ENCODE measurements at places on chromosomes 12 and 14. TPM values are rescaled to one million over a fixed set of nuclear protein-coding genes. Genes with fewer than 3 reads are reported as not detected.
A peak's percentile ranks its signal among the peaks of the same experiment; 100 is the strongest.

STXBP6 gene
- 3.5 TPM for total RNA-seq

NRL gene
- total RNA-seq, result 3.0 TPM

NEK9 gene
- total RNA-seq, result 85.8 TPM

DLGAP5 gene
- total RNA-seq, result 0.10 TPM

DNA sequence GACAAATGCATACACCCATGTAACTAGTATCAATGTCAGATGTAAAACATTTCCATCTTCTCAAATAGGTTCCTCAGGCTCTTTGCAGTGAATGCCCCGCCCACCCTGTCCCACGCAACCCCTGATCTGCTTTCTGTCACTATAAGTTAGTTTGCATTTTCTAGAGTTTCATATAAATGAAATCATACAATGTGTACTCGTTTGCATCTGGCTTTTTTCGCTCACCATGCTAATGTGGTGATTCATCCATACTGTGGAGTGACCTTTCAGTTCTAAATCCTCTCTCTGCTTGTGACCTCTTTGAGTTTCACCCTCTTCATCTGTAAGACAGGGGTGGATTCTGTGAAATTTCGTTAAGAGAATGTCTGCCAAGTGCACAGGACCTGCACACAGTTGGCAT, 30.6 kb upstream of the MSI1 start:
- no peak overlapping the region for H3K4me3 ChIP-seq
- H3K27ac ChIP-seq, result no peak overlapping the region
- H3K36me3 ChIP-seq, result no peaks in the 10 kb centered on the region
- no peak for DNase-seq
- no peaks in the 10 kb centered on the region for H3K27me3 ChIP-seq

DNA sequence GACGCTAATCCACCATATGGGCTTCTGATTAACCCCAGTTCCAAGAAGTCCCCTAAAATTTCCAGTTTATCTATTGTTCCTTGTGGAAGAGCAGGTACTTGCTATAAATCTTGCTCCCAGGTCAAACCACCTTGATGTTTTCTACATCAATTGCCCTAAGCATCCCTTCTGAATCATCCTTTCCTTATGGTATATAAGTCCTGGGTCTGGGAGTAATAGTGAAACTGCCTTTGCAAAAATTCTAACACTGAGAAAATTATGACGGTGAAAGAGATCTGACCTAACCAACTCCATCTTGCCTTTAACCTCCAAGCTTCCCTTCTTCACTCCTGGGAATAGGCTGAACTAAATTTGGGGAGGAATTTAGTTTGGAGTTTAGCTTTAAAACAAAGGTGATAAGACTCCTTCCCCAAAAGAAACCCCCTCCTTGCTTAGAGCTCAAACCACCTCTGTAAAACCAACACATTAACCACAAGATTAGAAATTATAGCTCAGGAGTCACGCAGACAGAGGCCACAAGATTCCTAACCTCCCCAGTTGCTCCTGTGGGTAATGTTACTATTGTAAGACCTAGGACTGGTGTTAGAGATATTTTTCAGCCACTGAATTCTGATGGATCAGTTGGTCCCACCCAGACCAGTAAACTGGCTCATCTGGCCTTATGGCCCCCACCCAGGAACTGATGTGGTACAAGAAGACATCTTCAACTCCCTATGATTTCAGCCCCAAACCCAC, 33.8 kb upstream of the DTX1 start:
- no peak overlapping the region for H3K4me3 ChIP-seq
- H3K27ac ChIP-seq, result no peak overlapping the region
- no peaks in the 10 kb centered on the region for H3K36me3 ChIP-seq
- no peaks in the 10 kb centered on the region for H3K4me1 ChIP-seq
- DNase-seq, result no peak

- peaks cover 13% of the 10 kb centered on the region for H3K27me3 ChIP-seq
- no peaks in the 10 kb centered on the region for H3K36me3 ChIP-seq
- H3K27ac ChIP-seq, result no peak overlapping the region
- peak overlapping the region; percentile 73 for H3K4me3 ChIP-seq
- H3K4me1 ChIP-seq, result no peaks in the 10 kb centered on the region
Measured at GRCh38 chr12:79687711-79688260, 3.0 kb downstream of the PAWR start.

GRCh38 chr12:65449400-65449799, 170.9 kb downstream of the MSRB3 start:
- H3K4me3 ChIP-seq, result no peak overlapping the region
- H3K27me3 ChIP-seq, result no peaks in the 10 kb centered on the region
- no peak overlapping the region for H3K27ac ChIP-seq
- H3K4me1 ChIP-seq, result no peaks in the 10 kb centered on the region
- no peak for DNase-seq

GRCh38 chr14:104111301-104112112, 26.0 kb downstream of the ASPG start:
- peak; percentile 6 for DNase-seq
- no peak overlapping the region for H3K27ac ChIP-seq
- no peak overlapping the region for H3K4me3 ChIP-seq
- H3K4me1 ChIP-seq, result no peaks in the 10 kb centered on the region
- H3K27me3 ChIP-seq, result peaks cover 8% of the 10 kb centered on the region

DNA sequence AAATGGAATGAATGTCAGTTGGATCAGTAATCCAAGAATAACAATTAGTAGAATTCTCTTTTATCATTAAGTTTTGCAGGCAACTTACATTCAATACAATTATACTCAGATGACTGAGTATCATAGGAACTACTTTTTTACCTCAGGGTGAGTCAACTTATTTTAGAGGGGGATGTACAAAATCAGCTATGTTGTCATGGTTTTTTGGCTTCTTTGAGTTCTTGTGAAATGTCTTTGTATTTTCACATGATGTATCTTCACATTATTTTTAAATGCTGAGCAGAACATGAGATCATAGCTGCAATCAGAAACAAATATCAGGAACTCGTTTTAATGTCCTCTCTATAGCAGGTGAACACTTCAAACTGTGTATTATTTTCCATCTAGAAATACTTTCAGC, 65.3 kb upstream of the PTPRR start:
- H3K27ac ChIP-seq, result no peak overlapping the region
- DNase-seq, result no peak
- H3K4me1 ChIP-seq, result no peaks in the 10 kb centered on the region
- no peaks in the 10 kb centered on the region for H3K27me3 ChIP-seq
- no peak overlapping the region for H3K4me3 ChIP-seq

GRCh38 chr14:26199590-26200370, 398.1 kb downstream of the NOVA1 start:
- no peaks in the 10 kb centered on the region for H3K4me1 ChIP-seq
- peaks cover 11% of the 10 kb centered on the region for H3K27me3 ChIP-seq
- DNase-seq, result no peak
- no peak overlapping the region for H3K27ac ChIP-seq
- H3K36me3 ChIP-seq, result no peaks in the 10 kb centered on the region

Data from psoas muscle (tissue), 8 donors.